ENCODE measurements at places on chromosomes 13 and 19.
A peak's percentile ranks its signal among the peaks of the same experiment; 100 is the strongest.

- peak; percentile 43 for DNase-seq
These were observed 297.3 kb downstream of the ZNF536 start for GRCh38 chr19:30669329-30670010.

DNA sequence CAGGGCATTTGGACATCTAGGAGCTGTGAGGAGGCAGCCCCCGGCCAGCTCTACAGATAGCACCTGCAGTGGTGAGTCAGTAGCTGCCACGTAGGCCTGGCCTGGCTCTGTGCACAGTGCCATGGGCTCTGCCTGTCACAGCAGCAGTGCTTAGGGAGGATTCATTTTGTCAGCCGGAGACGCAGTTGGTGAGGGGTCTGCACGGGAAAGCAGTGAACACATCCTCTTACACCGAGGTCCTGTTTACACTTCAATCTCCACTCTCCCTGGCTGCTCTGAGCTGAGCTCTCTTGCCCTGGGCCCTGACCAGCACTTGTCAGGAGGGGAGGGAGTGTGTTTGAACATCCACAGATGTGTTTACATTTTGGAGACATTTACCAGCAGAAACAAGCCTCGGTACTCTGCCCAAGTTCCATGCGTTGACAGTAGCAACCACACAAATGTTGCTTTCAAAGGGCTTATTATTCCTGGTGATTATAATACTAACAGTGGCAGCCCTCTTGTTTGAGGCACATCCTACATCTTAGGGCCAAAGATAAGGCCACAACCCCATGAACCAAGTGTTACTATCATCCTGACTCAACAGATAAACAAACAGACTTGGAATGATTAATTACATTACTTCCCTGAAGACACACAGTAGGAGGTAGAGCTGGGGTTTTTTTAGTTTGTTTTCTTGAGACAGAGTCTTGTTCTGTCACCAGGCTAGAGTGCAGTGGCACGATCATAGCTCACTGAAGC is 148.9 kb downstream of the USP12 start:
- DNase-seq: no peak

DNA sequence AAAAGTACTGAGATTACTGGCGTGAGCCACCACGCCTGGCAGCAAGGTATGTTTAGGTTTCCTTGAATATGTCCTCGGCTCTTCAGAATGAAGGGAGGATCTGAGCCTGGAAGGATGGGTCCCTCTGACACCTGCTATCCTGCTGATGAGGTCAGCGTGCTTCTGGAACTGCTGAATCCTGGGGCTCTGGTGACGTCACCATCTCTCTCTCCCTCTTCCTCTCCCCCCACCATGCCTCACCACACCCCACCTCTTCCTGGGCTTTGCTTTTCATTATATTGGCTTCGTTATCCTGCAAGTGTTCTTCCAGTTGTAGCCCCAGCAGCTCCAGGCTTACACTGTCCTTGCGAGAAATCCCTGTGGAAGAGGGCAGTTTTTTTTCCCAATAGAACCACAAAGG is 49.8 kb downstream of the CCNE1 start:
- no peak for DNase-seq

GRCh38 chr13:45519493-45519892 is 54.8 kb downstream of the COG3 start:
- no peak for DNase-seq

- DNase-seq: no peak
These were observed 546.6 kb downstream of the DACH1 start for GRCh38 chr13:71320452-71320851.

DNA sequence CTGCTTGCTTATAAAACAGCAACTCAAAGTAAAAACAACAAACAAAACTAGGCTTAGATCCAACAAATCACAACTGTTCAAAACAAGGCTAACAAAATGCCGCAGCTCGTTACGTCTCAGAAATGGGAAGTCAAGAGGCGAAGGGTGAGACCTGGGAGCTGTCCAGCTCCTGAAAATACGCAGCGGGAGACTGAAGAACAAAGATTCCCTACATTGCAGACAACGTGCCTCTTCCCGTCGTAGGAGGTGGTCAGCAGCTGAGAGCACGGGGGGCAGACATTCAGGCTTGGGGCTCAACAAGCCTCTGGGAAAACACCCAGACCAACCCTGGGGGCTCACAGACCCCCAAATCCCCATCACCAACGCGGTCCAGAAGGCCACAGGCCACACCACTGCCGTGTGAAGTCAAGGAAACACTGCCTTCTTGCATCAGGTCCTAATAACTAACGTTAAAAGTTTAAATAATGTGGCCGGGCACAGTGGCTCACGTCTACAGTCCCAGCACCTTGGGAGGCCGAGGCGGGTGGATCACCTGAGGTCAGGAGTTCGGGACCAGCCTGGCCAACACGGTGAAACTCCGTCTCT is 13.5 kb downstream of the PLPP2 start:
- no peak for DNase-seq

Measured in activated naive CD4-positive, alpha-beta T cell treated with Interleukin-2 at 50 U/mL for 16 hours (primary cell).